ENCODE measurements at places on chromosomes 5 and 9. TPM values are rescaled to one million over a fixed set of nuclear protein-coding genes. Genes with fewer than 3 reads are reported as not detected.

VLDLR gene
- total RNA-seq, result 44.7 TPM

GNA14 gene
- total RNA-seq, result 0.57 TPM

CCDC69 gene
- 13.2 TPM for total RNA-seq

GLRA1 gene
- not detected for total RNA-seq

SLC46A2 gene
- not detected for total RNA-seq

SLC24A2 gene
- not detected for total RNA-seq

All from smooth muscle cell of bladder (primary cell).